ENCODE measurements at places on chromosomes 4 and X.
A peak's percentile ranks its signal among the peaks of the same experiment; 100 is the strongest.

DNA sequence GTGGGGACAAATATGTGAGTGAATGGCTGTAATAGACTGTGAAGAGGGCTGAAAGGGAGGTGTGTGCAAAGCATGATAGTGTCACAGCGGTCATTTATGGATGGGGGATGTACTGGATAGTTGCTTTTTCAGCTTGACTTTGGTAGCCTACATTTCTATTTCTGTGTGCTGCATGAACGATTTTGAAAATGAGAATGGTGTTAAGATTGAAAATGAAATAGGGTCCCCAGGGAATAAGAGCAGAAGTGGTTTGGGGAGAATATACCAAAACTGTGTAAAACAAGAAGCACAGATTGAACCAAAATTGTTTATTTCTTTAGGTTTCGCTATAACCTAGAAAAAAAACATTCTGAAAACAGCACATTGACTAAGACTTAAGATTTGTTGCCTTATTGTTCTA lies 58.8 kb upstream of the CLNK start:
- DNase-seq: no peak

DNA sequence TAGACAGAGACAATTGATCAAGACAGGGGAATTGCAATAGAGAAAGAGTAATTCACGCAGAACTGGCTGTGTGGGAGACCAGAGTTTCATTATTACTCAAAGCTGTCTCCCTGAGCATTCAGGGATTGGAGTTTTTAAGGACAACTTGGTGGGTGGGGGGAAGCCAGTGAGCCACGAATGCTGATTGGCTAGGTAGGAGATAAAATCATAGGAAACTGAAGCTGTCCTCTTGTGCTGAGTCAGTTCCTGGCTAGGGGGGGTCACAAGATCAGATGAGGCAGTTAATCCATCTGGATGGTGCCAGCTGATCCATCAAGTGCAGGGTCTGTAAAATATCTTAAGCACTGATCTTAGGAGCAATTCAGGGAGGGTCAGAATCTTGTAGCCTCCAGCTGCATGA lies 358.6 kb downstream of the GPM6A start:
- DNase-seq: no peak

- DNase-seq: no peak
These were observed 164.4 kb downstream of the FBXO8 start for GRCh38 chr4:174119051-174119450.

DNA sequence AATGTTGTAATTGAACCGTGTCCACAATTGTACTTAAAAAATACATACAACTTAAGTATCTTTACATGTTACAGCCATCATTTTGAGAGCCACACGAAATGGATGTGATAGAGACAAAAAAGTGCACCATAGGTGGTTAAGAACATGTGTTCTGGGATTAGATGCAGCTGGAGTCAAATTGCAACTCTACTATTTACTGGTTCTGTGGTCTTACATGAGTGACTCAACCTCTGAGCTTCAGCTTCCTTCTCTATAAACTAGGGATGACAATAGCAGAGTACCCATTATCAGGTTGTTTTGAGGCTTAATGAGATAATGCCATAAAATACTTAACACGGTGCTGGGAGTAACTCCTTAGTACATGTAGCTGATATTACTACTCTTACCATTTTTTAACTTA lies 130.4 kb downstream of the IDS start:
- DNase-seq: no peak

- no peak for DNase-seq
These were observed 331.0 kb upstream of the PITX2 start for GRCh38 chr4:110953898-110954297.

DNA sequence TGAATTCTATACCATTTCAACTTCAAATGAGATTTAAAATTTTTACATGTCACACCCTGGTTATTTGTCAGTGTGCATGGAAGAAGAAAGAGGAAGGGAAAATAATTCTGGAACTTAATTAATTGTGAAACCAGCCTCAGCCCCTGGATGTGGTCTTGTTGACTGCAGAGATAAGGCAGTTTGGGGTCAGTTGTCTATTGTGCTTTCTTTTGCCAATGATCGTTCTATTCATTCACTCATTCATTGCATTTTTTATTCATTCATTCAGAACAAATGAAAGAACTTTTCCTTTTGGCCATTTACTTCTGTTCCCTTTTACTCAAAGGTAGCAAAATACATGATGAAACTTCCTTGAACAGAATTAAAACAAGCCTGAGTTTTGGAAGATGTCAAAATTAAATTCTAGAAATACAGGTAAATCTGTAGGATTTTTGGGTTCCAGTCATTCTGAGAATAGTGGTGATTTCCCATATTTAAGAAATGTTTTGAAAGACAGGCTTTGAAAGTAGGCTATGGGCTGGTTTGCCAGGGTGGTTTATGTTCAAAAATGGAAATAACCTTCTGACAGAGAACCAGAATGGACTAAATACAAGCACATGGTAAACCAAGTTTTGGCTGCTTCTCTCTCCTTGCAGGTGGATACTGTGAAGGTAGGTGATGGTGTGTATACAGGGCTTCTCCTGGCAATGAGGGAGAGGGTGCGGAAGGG lies 35.7 kb downstream of the PARM1 start:
- no peak for DNase-seq

DNA sequence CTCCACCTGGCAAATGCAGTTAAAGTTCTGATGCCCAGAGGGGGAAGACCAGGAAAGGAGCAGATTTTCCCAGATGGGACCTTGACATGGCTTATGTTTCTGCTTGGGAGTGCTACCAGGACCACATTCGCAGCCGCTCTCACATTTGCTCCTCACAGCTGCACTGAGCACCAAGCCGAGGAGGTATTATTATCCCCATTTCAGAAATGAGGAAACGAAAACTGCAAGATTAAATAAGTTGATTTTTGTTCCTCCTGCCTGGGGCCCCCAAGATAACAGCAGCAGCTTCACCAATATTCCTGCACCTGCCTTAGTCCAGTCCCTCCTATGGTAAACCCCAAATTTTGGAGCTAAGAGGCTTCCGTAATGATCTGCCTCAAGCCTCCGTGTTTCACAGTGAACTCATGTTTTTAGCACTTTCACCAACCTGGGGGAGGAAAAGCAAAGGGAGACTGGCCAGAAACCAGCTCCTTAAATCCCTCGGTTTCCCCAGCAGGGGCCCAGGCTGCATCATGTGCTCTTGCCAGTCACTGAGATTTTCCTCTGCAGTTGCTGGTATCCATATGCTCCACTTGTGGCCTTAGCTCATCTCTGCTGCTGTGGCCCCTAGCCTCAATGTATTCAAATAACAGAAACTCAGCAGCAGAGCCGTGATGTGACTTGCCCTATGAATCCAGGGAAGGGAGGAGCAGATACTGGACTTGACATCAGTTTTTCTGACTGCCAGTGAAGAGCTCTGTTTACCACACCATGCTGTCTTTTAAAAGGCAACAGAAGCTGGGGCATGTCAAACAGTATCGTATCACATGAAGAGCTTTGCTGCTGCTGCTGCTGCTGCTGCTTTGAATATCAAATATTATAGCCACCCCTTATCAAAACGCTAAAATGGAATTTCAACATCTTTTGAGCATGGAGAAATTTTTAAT lies 95.5 kb upstream of the KLHL13 start:
- no peak for DNase-seq

DNA sequence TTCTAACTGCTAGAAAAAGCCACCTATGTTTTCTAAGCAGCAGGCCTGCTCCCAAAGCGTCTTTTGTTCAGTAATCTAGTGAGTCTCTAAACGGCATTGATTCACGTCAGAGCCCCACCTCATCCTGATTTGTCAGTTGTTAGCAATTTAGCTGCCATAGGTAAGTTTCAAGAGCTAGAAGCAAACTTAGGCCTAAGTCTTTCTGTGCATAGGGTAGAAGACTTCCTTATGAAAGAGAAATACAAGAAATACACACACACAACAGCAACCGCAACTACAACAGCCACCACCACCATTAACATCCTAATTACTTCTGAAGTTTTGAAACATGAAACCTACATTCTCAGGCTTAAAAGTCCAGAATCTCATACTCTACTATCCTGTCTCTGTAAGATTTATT lies 531.1 kb upstream of the SPANXN1 start:
- no peak for DNase-seq

GRCh38 chr4:127284236-127284635 lies 348.5 kb upstream of the INTU start:
- DNase-seq: no peak

DNA sequence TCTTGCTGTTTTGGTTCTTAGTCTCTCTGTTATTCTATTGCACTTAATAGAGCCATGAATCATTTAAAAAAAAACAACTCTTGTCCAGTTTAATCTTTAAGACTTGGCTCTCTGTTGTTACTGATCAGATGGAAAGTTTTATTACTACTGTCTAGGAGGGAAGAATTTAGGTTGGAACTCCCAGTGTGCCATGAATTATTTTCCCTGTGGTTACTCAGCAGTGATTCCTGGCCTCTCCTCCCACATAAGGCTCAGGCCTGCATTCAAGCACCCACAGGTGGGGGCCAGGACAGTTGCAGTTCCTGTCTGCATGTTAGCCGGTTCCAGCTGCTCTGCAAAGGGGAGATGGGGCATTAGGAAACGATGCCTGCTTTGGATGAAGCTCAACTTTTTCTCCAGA lies 29.8 kb upstream of the ESX1 start:
- no peak for DNase-seq

DNA sequence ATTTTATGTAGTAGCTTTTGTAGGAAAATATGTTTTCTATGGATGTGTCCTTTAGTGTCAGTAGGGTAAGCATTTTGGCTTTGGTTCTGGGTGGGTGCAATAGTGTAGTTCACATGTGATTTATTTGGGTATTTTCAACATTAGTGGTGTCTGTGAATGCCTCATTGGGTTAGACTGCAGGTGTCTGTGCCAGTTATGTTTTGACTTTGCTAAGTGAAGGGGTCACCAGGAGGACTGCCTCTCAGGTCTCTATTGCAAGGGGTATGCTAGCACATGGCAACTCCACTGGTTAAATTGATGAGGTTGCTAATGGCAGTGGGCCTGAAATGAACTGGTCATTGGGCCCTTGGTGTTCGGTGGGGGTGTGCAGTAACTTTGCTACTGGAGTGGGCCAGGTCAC lies 467.1 kb downstream of the NAF1 start:
- no peak for DNase-seq

GRCh38 chr4:142556048-142556447 lies 290.1 kb downstream of the INPP4B start:
- DNase-seq: no peak

- DNase-seq: no peak
These were observed 5.7 kb upstream of the ZNF518B start for GRCh38 chr4:10462876-10463275.

DNA sequence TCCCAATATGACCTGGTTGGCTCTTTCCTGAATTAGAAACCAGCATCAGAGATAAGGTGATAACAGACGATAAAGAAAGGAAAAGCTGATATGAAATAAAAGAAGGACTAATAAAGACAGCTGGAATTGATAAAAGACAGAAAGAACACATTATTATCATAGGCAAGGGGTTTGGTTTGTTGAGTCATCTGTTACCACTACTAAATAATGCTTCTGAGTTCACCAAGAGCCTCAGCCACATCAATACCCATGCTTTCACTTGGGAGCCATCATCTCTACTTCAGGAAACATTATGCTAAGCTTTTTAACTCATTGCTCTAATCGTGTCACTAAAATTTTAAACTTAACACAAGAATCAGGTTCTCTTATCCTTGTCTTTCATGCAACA lies 27.6 kb downstream of the ANXA5 start:
- no peak for DNase-seq

DNA sequence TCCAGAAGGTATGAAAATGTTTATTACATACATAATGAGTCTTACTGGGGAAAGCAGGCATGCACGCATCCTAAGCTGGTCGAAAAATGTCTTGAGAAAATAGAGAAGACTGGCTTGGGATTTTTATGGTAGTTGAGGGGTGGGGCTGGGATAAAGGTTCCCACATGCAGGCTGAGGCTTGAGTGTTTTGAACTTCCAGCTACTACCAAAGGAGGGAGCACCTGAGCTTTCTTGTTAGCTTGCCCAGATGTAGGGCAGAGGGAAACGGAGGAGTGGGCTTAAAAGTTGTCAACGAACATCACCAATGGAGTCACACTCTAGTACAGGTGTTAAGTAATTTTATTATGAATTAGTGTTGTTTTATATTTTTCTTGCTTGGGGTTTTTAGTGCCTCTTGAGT lies 39.6 kb upstream of the SRPX start:
- no peak for DNase-seq

DNA sequence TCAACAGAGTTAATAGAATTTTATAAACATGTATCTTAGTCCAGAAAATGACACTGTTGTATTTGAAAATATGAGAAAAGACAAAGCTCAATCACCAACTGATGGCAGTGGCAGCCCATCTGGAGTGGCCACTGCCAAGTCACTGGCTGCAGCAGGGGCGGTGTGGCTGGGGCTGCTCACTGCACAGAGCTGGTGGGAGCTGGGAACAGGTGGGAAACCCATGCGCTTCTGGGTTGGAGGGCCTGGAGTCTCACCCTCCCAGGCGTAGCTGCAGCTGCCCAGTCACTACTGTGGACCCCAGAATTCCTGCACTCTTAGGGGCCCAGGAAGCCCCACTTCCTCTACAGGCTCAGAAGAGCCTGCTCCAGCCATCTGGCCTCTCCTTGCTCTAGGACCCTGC lies 251.8 kb upstream of the NDST4 start:
- no peak for DNase-seq

GRCh38 chr4:2352729-2353221 lies 65.7 kb downstream of the ZFYVE28 start:
- peak; percentile 34 for DNase-seq

DNA sequence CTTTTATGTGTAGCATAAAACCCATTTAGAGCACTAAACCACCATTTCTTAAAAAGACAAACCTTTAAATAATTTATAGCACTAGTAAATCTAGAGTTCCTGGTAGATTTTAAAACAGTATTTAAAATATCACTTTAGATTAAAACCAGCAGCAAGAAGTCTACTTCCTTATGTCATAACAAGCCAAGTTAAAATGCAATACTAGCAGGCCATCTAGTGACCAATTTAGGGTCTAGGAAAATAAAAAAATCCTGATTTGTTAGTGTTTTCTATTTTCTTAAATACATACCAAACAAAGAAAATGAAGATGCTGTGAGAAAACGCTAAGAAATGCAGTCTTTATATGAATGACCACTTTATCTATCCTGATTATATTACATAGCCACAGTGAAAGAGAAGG lies 53.9 kb downstream of the PAPSS1 start:
- DNase-seq: no peak

- no peak for DNase-seq
These were observed 21.9 kb upstream of the GPR78 start for GRCh38 chr4:8558080-8558960.

- no peak for DNase-seq
These were observed 23.3 kb downstream of the FRYL start for GRCh38 chr4:48756689-48757220.

- DNase-seq: no peak
These were observed 307.9 kb downstream of the C4orf33 start for GRCh38 chr4:129403848-129404247.

DNA sequence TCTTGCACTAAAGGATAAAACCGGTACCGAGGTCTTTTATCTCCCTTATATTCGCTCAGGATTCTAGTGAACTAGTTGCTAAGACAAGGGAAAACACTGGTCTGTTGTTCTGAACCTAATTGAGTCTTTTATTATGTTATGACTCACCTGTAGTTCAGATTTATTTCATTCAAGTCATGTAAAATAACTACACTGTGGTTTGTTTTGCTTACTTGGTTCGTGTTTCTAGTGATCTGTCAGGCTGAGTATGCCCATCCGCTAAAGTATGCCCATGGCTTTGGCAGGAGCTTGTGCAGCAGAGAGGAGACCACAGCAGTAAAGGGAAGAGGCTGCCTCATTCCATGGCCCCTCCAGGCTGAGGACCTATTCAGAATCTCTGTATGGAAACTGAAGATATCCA lies 126.1 kb downstream of the AFF1 start:
- DNase-seq: no peak
